Activated T-helper 2 cell treated with anti-CD3 and anti-CD28 coated beads, Interferon-gamma antibody, Interleukin-2, Interleukin-4, amounts not matched to agents 10 μg/mL and 5 μg/mL and 100 μg/mL, durations not matched to agents 14 hours and 24 hours and 36 hours (primary cell): ENCODE measurements at places on chromosomes 6 and 20. TPM values are rescaled to one million over a fixed set of nuclear protein-coding genes. Genes with fewer than 3 reads are reported as not detected.

CD83 gene
- total RNA-seq, result 145 and 150 TPM in 2 replicates

BANF2 gene
- not detected in 2 replicates for total RNA-seq

ARMH2 gene
- not detected in 2 replicates for total RNA-seq

RIMS4 gene
- total RNA-seq, result not detected in 2 replicates

ACTR5 gene
- 12.1 and 13.2 TPM in 2 replicates for total RNA-seq

PLAGL2 gene
- 125 and 126 TPM in 2 replicates for total RNA-seq

NRSN1 gene
- total RNA-seq, result not detected in 2 replicates

PLAGL1 gene
- 15.1 and 15.7 TPM in 2 replicates for total RNA-seq

THBS2 gene
- total RNA-seq, result not detected in 2 replicates

RIMS1 gene
- total RNA-seq, result not detected in 2 replicates

BMP7 gene
- total RNA-seq, result not detected in 2 replicates

LIME1 gene
- total RNA-seq, result 15.7 TPM in 2 replicates

TMC2 gene
- total RNA-seq, result not detected in 2 replicates

POM121L2 gene
- total RNA-seq, result not detected in 2 replicates

GSTA4 gene
- total RNA-seq, result 69.7 and 70.2 TPM in 2 replicates

TAGAP gene
- 34.3 and 38.1 TPM in 2 replicates for total RNA-seq

EDN1 gene
- total RNA-seq, result 0.09 TPM in 2 replicates

ABHD16B gene
- total RNA-seq, result 0.16 TPM in 1 of 2 replicates, not detected in the other

LEMD2 gene
- 61.7 and 66.2 TPM in 2 replicates for total RNA-seq

DNAH8 gene
- total RNA-seq, result 0.05 TPM in 1 of 2 replicates, not detected in the other

BCAS4 gene
- total RNA-seq, result 7.4 and 8.7 TPM in 2 replicates

TCEA2 gene
- total RNA-seq, result 49.0 and 49.9 TPM in 2 replicates

LPA gene
- not detected in 2 replicates for total RNA-seq

MRPL14 gene
- 67.3 and 70.3 TPM in 2 replicates for total RNA-seq

RING1 gene
- 46.0 and 46.1 TPM in 2 replicates for total RNA-seq

PPIL1 gene
- 52.4 and 54.8 TPM in 2 replicates for total RNA-seq

LRRC1 gene
- 1.9 and 3.4 TPM in 2 replicates for total RNA-seq

SLC35F1 gene
- total RNA-seq, result 0.09 TPM in 1 of 2 replicates, not detected in the other

FOXA2 gene
- total RNA-seq, result not detected in 2 replicates

GGTLC1 gene
- not detected in 2 replicates for total RNA-seq

VIP gene
- total RNA-seq, result not detected in 2 replicates

VSTM2L gene
- total RNA-seq, result 0.23 TPM in 1 of 2 replicates, not detected in the other

SMIM28 gene
- total RNA-seq, result not detected in 2 replicates

ZC2HC1B gene
- not detected in 2 replicates for total RNA-seq

IMPG1 gene
- not detected in 2 replicates for total RNA-seq

PRPH2 gene
- not detected in 2 replicates for total RNA-seq

SPTLC3 gene
- 0.68 and 0.80 TPM in 2 replicates for total RNA-seq
